ENCODE measurements at places on chromosomes 2 and 18. TPM values are rescaled to one million over a fixed set of nuclear protein-coding genes. Genes with fewer than 3 reads are reported as not detected.

DNA sequence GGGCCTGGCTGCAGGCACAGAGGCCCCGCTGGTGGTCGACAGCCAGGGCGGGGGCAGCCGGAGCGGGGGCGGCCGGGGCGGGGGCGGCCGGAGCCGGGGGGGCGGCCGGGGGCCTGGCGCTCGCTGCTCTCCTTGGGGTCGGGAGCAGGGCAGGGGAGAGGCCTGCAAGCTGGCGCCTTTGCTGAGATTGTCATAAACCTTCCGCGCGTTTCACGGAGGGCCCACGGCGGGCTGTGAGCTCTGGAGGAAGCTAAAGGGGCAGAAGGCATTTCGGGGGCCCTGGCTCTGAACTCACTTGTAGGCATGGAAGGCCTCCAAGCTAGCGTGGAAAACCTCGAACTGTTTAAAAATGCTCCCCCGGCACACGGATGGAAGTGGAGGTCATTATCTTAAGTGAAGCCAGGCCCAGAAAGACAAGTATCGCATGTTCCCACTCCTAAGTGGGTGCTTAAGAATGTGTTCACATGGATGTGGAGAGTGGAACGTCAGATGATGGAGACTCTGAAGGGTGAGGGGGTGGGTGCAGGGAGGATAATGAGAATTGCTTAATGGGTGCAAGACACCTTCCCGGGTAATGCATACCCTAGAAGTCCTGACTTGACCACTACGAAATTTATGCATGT, 629 bp downstream of the PRELID3A start:
- DNase-seq: no peak

- no peak for DNase-seq
Measured at GRCh38 chr18:69022426-69022825, 224.5 kb downstream of the CCDC102B start.

- DNase-seq: no peak
Measured at GRCh38 chr2:225543626-225544025, 144.1 kb downstream of the NYAP2 start.

DNA sequence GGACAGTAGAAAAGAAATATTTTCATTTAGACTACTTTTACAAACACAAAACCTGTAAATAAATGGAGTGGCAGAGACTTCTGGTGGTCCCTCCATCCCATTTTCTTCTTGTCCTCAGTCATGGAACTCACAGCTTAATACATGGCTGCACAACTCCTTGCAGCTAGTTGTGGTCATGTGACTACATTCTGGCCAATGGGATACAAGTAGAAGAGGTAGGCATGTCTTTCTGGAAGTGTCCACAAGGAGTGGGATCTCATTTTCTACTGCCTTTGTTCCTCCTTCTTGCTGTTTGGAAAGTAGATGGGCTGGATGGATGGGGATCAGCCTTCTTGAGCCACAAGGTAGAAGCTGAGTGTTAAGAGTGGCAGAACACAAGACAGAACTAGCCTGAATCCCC, 555.8 kb downstream of the SATB2 start:
- DNase-seq: peak; percentile 13

- DNase-seq: no peak
Measured at GRCh38 chr2:36886664-36887063, 79.7 kb downstream of the STRN start.

DNA sequence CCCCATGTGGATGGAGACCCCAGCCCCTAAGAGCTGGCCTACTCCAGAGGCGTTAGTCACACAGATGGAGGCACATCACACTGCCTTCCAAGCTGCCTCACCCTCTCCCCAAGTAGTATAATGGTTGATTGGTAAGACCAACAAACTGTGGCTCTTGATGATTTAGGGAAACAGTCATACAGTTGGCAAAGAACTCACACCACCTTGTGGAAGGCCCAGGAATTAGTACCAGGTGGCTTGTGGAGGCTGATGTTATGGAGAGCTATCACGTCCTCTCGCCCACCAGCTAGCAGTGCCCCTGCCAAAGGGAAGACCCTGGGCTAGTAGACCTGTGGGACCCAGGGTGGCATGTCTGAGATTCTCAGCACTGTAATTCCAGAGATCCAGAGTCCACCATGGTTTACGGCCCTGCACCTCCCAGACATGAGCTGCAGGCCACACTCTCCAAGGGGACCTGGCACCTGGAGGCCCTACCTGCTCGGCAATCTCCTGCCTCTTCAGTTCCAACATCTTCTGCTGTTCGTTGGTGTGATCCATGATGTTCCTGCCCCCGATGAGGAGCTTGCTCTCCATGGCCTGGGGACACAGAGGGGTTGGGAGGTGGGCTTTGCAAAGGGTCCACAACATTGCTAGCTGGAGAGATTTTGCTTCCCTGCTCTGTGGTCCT, 26.3 kb downstream of the KIF3C start:
- DNase-seq: peak; percentile 20

- no peak for DNase-seq
Measured at GRCh38 chr2:37456479-37456878, 112.0 kb downstream of the QPCT start.

DNA sequence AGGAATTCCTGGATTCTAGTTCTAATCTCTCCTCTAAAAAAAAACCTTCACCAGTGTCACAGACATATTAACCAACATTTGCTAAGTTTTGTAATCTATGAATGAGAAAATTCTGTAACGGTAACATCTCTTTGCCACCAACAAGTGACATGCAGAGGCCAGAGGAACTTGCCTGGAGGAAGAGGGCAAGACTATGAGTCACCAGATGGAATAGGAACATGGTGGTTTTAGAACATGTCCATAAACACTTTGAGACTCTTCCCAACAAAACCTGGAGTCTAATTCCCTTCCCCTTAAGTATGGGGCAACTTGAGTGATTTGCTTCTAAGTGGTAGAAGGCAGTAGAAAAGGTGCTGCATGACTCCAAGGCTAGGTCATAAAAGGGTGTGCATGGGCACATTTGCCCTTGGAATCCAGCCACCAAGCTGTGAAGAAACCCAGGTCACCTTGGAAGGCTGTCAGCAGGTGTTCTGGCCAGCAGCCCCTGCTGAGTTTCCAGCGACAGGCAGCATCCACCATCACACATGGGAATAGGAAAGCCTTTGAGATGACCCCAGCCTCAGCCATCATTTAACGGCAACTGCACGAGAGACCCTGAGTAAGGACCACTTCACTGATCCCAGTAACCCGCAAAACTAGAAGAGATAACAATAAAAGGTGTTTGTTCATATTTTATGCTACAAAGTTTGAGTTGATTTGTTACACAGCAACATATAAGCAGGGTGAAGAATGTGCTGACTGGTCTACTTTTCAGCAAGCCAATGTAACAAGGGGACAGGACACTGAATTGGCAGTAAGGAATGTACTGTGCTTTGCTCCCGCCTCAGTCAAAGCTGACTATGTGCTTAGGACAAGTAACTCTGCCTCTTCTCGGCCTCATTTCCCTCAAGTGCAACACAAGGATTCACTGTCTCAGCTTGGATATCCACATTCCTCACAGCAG, 90.6 kb downstream of the SKA1 start:
- no peak for DNase-seq

DNA sequence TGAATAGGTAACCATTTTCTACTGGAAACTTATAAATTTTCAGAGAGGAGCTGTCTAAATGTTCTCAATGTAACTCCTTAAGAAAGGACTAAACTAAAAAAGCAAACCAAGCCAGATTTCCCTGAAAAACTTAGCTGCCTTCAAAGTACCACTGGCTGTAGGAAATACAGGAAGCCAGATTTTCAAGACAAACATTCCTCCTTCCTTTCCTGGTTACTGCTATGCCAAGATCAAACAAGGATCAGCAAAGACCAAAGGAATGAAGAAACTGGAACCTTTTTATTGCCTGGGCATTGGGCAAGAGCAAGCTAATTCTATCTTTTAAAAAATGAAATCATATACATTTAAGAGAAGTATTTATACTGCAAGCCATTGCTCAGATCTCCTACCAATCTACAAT, 212.7 kb downstream of the DYM start:
- no peak for DNase-seq

DNA sequence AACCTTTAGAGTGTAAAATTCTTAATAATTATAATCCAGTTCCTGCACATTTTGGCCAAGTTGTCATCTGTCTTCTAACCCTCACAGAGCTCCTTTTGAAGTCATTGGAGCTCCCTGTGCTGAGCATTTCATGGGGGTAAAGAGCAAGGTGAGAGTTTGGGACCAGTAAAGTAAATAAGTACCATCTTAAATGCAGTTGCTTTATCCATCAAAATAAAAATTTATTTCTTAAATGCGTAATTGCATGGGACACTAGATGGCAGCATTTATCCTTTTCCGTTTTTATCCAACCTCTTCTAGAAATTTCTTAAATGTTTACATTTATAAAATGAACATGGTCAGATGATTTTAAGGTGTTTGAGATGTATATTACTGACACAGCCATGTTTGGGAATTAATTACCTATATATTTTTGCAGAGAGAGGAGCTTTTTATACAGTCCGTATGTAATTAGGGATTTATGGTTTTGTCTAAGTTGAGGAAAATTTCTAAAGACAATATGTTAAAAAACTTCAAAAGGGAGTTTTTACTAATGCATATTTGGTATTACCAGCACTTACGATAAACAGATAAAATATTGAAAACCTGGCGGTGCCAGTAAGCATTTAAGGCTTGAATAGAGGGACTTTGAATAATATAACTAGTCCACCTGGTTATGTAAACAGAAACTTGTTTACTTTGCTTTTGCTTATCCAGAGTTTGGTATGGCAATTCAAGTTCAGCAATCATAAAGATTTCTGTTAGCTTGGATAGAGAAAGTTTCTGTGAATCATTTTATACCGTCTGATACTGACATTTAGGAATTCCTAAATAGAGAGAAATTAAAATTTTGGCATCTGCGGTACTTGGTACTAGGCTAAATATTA, 54.5 kb downstream of the ACSL3 start:
- DNase-seq: no peak

DNA sequence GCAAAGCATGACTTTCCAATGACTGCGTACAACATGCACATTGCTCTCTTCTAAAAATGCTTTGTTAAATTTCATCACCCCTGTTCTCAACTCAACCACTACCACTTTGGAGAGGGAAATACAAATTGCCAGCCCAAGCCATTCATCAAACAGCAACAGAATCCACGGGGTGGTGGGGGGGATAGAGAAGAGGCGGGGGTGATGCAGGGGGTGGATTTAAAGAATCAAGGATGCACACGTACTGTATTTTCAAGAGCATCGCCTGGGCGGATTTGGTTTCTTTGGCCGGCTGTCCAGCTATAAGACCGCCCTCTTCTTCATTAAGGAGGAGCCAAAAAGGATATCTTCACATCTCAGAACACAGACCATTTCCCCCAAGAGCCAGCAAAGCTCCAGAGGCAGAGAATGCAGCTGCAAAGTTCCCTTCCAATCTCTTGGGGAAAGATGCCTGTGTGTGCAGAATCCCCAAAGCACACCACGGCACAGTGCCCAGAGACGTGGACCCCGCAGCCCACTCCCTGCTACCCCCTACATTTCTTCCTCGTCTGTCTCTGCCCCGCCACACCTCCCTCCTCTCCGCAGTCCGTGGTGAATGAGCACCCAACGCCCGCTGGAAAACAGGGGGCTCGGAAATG, 977 bp downstream of the SLC8A1 start:
- peak; percentile 38 for DNase-seq

- no peak for DNase-seq
Measured at GRCh38 chr2:64471600-64471999, 17.6 kb downstream of the LGALSL start.

- DNase-seq: peak; percentile 43
Measured at GRCh38 chr18:46868169-46868921, 49.0 kb downstream of the PIAS2 start.

DNA sequence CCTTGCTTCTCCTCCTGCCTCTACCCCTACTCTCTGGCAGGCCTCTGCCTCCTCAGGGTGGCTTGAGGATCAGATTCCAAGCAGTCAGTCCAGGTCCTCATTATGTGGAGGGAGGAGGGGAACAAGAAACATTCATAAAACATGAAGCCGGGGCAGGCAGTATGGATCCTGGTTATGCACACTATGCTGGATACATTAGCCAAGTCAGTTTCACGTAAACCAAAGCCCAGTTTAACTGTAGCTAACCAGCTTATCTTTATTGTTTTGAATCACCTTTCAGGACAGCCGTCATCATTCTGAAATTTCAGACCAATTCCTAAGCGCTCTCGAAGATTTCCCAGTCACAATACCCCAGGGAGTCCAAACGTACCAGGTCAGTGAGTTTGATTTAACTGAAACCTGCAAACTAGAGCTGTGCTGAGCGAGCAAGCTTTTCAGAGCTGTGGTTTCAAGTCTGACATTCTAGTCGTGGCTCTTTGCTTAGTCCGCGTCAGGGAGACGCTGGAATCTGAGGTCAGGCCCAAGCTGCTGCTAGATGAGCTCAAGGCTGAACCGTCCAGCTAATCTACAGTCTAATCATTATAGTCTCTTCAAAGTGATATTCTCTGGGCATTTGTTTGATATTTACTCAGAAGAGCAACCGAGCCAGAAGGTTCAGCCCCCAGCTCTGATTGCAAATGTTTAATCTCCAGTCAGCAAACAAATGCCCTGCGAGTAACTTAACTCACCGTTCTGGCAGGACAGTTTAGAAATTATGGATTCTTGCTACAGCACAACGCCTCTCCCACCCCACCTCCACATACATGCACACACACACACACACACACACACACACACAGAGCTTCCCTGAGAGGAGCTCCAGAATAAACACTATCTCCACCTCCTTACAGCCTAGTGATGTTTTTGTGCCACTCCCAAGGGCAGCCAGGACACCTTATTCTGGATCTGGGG, 63.8 kb upstream of the BZW1 start:
- DNase-seq: no peak

The SERPINB3 gene
- total RNA-seq: not detected

The EVA1A gene
- 8.5 TPM for total RNA-seq

The ZBTB7C gene
- 0.14 TPM for total RNA-seq

The TWIST2 gene
- total RNA-seq: 13.6 TPM

The DCDC2C gene
- total RNA-seq: not detected

The IL1R1 gene
- 0.47 TPM for total RNA-seq

Measured in GM23338 (cell line).